Hepatocyte (in vitro differentiated cells): ENCODE measurements at places on chromosomes 1 and 21. TPM values are rescaled to one million over a fixed set of nuclear protein-coding genes. Genes with fewer than 3 reads are reported as not detected.

DNA sequence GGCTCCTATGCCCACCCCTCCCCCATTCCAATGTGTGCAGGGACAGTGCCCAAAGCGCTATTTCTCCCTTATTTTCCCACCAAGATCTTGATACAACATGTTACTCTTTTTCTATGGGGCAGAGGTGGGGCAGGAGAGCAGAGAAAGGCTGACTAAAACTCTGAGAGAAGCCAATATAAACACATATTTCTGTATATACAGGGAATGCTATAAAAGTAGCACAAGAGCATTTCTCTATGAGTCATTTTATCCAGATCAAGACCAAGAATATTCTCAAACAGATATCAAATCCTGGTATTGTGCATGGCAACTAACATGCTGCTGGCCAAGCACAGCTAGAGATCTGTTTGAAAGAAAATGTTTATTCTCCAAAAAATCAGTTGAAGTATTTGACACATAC is 7.3 kb downstream of the WDR26 start:
- DNase-seq = no peak

DNA sequence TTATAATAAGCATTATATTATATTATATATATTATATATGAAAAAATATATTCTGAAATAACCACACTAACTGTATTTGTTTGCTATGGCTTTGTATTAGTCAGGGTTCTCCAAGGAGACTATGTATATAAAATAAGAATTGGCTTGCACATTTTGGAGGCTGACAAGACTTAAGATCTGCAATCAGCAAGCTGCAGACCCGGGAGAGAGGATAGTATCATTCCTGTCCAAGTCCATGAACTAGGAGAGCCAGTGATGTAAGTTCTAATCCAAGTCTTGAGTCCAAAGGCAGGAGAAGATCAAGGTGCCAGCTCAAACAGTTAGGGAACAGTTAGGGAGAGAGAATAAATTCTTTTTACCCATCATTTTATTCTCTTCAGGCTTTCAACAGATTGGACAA is 639.5 kb downstream of the PLPP3 start:
- no peak for DNase-seq

DNA sequence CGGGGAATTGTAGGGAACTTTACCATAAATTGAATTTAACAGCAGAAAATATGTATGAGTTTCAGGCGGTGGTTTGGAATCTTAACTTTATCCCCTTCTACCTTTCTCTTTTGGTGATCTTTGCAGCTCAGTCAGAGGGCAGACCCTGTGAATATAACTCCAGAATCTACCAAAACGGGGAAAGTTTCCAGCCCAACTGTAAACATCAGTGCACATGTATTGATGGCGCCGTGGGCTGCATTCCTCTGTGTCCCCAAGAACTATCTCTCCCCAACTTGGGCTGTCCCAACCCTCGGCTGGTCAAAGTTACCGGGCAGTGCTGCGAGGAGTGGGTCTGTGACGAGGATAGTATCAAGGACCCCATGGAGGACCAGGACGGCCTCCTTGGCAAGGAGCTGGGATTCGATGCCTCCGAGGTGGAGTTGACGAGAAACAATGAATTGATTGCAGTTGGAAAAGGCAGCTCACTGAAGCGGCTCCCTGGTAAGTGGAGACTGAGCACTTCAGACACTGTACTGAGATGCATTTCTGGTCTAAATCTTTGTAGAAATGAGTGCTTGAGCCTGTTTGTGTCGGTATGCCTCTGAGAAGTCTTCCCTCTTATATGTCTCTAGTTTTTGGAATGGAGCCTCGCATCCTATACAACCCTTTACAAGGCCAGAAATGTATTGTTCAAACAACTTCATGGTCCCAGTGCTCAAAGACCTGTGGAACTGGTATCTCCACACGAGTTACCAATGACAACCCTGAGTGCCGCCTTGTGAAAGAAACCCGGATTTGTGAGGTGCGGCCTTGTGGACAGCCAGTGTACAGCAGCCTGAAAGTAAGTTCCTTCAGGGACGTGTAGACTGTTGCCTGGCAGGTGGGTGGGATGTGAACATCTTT is 1.5 kb downstream of the CCN1 start:
- peak; percentile 72 for DNase-seq

GRCh38 chr1:72845381-72845780 is 563.0 kb upstream of the NEGR1 start:
- peak; percentile 26 for DNase-seq

DNA sequence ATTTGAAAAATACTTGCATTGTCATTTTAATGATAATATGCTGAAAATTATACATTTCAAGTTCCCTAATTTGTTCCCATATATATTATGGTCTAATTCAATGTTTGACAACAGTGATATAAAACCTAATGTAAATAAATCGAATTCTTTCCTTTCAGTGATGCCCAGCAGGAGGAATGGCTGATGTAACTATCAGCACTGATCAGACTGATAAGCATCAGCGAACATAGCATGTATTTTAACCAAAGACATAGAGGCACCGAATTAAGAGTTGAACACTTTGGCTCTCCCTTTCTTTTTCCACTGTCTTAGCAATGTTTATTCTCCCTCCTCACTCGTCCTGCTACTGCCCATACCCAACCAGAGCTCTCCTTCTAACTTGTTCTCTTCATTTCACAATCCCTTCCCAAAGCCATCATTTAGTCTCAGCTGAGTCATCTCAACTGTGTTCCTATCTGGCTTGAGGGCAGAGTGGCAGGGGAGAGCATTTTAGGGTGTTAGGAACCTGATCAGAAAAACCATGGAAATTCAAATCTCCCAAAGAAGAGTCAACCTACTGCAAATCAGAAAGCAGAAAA is 58.8 kb upstream of the C1orf115 start:
- DNase-seq = no peak

Gene DTL
- 5.7 and 6.7 TPM in 2 replicates for total RNA-seq

GRCh38 chr1:70628973-70629372 is 217.9 kb downstream of the CTH start:
- DNase-seq = no peak

DNA sequence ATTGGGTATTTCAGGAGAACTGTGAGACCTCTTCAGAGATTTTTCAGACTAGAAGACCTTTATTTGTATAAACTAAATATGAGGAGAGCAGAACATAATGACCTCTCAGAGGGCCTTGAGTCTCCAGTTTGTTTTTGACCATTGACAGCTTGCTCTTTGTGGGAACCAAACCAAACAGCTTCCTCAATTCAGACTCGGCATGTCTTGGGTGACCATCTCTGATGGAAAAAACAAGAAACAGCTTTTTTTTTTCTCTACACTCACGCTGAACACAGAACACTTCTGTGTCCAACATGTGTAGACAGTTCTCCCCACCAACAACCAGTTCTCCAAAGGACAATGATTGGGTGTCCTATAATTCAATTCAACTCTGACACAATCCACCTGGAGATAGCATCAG is 11.5 kb downstream of the ATP1A4 start:
- DNase-seq = no peak

Gene HENMT1
- 4.4 and 4.7 TPM in 2 replicates for total RNA-seq
